ENCODE measurements at places on chromosomes 3 and 15.

GRCh38 chr3:41126472-41126871 is 72.8 kb upstream of the CTNNB1 start:
- DNase-seq, result no peak

GRCh38 chr3:19574268-19574667 is 359.7 kb downstream of the EFHB start:
- no peak for DNase-seq

- DNase-seq, result no peak
These were observed 16.6 kb downstream of the KLF15 start for GRCh38 chr3:126340596-126340942.

GRCh38 chr3:172905451-172905850 is 154.9 kb downstream of the ECT2 start:
- DNase-seq, result no peak

- DNase-seq, result no peak
These were observed 17.5 kb downstream of the MAP1A start for GRCh38 chr15:43534897-43535296.

DNA sequence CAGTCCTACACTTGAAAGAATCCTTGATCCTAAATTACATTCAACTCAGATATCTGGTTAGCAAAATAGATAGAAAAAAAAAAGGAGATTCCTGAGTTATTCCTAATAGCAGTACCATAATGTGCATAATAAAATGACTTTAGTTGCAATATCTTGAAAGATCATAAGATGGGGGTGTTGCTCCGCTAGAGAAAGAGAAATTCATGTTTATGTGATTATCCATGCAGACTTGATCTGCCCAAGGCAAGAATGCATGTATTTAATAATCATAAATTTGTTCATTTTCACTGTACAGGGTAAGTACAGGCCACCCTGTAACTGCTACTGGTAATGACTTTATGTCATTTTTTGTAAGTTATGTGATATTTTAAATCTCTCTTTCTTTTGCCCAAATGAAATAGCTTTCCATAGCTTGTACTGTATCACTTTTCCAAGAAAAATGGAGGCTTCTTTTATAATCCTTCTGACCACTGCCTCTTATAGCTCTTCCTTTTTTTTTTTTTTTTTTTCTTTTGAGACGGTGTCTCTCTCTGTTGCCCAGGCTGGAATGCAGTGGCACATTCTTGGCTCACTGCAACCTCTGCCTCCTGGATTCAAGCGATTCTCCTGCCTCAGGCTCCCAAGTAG is 84.6 kb downstream of the HCN4 start:
- no peak for DNase-seq

GRCh38 chr3:188978421-188979171 is 193.2 kb upstream of the TPRG1 start:
- DNase-seq, result no peak

DNA sequence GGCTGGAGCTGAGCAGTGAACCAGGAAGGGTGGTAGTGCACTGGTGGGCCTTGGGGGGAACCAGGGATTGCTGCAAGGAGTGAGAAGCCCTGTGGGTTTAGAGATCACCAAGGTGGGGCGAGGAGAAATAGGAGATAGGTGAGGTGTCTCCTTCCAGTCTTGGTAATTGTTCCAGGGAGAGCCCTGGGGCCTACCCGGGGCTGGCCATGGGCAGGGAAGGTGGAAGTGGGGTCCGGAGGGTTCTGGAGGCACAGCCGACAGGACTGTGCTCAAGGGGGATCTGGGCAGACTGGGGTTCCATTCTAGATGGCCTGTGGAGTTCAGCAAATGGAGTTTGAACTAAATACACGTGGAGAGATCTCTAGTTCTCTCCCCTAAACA is 4.5 kb downstream of the CHST13 start:
- no peak for DNase-seq

GRCh38 chr3:99878005-99878404 is 60.3 kb downstream of the CMSS1 start:
- no peak for DNase-seq

GRCh38 chr15:91534235-91534634 is 319.3 kb upstream of the SLCO3A1 start:
- DNase-seq, result no peak
